NCI-H187 (cell line): ENCODE measurements at places on chromosomes 3 and 15.
A peak's percentile ranks its signal among the peaks of the same experiment; 100 is the strongest.

- no peak for DNase-seq
Observed at GRCh38 chr3:194057570-194058188, 78.3 kb upstream of the HES1 start.

- DNase-seq = no peak
Observed at GRCh38 chr3:47961815-47962606, 54.2 kb downstream of the MAP4 start.

DNA sequence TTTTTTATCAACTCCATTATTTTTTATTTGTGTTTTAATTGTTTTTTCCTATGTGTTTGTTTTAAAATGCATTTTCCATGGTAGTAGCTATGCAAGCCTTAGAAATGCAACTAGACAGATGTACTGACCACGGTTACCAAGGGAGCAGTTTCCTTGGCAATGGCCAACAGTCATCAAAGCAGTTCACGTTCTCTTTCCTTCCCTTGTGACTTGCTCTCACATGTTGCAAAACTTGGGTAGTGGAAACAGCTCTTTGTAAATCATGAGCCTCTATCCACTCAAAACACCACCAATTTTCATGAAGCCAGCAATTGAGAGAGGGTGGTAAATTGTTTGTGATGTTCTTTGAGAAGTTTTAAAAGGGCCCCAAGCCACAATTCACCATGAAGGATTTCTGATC lies 499.4 kb upstream of the MDFIC2 start:
- DNase-seq = no peak

GRCh38 chr3:11651477-11651876 lies 7.8 kb upstream of the VGLL4 start:
- no peak for DNase-seq

- no peak for DNase-seq
Observed at GRCh38 chr3:82114589-82114988, 353.1 kb upstream of the GBE1 start.

DNA sequence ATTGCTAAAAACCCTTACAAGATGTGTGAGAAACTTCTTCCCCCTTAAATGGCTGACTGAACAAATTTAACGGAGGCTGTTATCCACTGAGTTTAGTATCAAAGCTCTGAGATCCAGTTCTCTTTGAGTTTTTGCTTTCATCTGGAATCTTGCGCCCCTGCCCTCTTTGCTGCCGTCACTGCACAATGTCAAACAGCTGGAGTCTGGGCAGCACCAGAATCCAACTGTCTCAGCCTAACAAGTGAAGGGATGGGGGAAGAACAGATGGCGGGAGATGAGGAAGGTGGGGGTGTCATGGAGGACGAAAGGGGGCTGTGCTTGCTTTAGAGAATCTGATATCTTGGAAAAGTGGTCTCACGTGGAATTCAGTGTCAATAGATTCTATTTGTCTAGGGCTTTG lies 7.0 kb upstream of the BOC start:
- no peak for DNase-seq

GRCh38 chr3:58471025-58471887 lies 20.6 kb upstream of the KCTD6 start:
- peak; percentile 3 for DNase-seq

DNA sequence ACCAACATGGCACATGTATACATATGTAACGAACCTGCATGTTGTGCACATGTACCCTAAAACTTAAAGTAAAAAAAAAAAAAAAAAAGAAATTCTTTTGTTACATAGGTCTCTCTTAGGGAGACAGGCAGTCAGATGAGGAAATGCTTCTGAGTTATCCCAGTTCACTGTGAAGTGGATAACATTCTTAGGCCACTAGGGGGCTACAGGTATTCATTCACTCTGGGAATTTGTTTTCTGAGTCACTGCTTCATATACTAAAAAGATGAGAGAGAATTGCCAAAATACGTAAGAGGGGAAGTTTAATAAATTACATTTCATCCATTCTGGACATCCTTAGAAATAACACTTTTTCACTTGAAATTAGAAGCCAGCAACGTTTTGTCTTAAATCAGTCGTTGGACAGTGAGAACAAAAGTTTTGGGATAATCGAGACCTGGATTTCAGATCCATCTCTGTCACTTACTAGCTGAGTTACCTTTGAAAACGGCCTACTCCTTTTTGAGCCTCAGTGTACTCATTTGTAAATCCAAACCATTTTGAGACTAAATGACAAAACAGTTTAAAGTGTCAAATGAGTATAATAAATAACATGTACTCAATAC lies 738.4 kb upstream of the ALCAM start:
- DNase-seq = no peak

- DNase-seq = no peak
Observed at GRCh38 chr3:189395825-189396224, 224.1 kb downstream of the TPRG1 start.

DNA sequence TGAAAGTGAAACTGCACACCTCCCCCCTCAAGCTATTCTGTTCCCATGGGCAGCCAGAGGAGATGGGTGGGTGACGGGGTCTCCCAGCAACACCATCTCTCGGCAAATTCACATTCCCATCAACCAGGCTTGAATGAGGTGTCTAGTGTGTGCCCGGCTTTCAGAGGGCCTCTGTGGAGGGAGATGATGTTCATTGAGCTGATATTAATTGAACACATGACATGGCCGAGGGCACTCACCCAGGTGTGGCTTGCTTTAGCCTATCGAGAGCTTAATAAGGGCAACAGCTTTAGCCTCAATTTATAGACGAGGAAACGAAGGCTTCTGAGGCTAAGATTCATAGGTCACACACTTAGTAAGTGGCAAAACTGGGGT lies 288.0 kb downstream of the UACA start:
- no peak for DNase-seq

- DNase-seq = no peak
Observed at GRCh38 chr3:171782617-171783016, 27.7 kb downstream of the PLD1 start.

- no peak for DNase-seq
Observed at GRCh38 chr3:113177526-113177925, 33.8 kb upstream of the BOC start.

DNA sequence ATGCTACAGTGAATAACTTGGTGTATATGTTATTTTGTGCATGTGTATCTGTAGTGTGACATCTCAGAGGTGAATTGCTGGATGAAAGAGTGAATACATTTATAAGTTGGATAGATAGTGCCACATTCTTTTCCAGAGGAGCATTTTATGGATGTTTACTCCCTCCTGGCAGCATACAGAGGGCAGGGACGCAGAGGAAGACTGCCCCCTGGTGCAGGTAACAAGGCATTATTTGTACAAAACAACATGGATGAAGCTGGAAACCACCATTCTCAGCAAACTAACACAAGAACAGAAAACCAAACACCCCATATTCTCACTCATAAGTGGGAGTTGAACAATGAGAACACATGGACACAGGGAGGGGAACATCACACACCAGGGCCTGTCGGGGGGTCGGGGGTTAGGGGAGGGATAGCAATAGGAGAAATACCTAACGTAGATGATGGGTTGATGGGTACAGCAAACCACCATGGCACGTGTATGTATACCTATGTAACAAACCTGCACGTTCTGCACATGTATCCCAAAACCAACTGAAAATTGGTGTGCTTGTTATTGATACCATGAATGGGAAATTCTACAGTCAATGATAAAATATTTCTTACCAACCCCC lies 57.9 kb upstream of the CTXND1 start:
- DNase-seq = no peak

DNA sequence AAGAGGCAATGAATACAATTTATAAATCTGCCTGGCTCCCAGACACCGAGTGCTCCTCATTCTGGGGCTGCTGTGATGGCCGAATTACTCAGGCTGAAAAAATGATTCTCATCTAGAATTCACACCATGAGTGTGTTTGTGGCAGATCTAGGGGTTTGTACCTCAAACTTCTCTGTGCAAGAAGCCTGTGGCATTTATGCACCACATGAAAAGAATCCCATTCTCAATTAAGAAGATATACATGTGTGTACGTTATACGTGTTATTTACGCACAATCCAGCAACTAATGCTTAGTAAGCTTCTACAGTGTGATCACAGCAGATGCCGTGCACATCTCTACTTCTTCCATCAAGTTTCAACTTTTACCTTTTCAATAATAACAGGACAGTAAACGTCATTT lies 476.8 kb downstream of the SHQ1 start:
- no peak for DNase-seq

DNA sequence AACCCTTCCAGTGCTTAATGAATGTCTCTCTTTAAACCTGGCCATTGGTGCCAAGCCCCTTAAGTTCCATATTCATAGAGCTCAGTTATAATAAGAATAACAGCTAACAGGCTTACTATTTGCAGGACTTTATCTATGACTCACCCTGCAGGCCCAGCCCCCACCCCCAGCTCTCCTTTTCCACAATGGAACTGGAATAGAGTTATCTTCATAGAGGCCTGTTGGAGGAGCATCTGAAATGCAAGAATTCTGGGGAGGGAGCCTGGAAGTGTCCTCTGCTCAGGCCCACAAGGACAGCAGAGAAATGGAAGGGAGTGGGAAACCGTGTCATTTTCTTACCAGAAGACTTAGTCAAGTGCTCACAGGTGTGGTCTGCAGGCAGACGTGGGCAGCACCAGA lies 52.8 kb downstream of the SEMA5B start:
- DNase-seq = no peak

DNA sequence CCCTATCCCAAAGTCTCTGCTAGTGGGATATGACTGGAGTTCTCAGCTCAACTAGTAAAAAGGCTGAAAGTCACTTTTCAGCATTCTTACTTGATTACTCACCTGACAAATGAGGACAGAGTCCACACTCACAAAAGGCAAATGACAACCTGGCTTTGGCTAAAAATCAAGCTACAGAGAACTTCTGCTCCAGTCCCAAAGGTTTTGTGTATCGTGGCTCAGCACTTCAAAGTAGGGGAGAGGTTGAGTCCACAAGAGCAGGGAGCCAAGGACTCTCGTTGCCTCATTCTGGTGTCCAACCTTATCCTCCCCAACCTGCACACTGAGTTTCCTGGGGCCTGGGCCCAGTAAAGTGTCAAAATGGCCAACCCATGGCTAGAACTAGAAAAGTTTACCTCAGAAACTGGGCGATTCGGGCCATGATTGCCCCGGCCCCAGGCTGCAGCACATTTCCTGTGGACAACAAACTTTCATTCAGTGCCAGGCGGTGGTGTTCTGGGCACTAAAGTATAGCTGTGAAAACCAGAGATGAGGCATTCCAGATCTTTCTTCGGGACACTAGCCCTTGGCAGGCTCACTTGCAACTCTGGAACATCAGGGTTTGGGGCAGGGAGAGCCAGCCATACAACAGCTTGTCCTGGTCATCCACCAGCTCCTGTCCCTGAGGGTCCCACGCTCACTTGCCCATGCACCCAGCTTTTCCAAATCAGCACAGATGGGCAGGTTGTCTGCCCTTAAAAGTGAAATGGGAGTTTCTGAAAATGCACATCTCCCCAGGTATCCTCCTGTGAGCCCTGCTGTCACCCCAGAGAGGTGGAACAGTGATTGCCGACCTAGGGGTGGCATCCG lies 3.1 kb downstream of the ACAA1 start:
- no peak for DNase-seq

- no peak for DNase-seq
Observed at GRCh38 chr15:78244893-78245292, 10.5 kb upstream of the ACSBG1 start.

GRCh38 chr15:83565553-83566159 lies 88.3 kb upstream of the ADAMTSL3 start:
- no peak for DNase-seq

DNA sequence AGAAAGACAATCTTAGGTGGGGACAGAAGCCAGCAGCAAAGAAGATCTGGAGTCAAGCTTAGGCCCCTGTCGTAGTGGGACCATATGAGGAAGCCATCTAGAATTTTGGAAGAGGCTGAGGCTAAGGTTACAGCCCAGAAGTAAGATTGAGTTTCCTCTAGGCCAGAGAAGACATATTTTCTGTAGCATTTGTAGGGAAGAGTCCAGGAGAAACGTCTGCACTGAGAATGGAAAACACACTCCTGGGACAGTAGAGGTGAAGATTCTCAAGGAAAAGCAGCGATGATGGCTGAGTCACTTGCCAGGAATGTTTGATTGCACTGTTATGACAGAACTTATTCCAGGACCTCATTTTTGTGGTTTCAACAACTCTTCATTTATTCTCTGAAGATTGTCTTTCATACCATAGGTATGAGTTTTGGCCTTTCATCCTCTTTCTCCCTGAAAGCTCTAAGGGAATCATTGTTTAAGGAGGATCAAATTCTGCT lies 107.2 kb downstream of the GTPBP8 start:
- no peak for DNase-seq

GRCh38 chr3:10366651-10367101 lies 45.8 kb upstream of the SEC13 start:
- no peak for DNase-seq

DNA sequence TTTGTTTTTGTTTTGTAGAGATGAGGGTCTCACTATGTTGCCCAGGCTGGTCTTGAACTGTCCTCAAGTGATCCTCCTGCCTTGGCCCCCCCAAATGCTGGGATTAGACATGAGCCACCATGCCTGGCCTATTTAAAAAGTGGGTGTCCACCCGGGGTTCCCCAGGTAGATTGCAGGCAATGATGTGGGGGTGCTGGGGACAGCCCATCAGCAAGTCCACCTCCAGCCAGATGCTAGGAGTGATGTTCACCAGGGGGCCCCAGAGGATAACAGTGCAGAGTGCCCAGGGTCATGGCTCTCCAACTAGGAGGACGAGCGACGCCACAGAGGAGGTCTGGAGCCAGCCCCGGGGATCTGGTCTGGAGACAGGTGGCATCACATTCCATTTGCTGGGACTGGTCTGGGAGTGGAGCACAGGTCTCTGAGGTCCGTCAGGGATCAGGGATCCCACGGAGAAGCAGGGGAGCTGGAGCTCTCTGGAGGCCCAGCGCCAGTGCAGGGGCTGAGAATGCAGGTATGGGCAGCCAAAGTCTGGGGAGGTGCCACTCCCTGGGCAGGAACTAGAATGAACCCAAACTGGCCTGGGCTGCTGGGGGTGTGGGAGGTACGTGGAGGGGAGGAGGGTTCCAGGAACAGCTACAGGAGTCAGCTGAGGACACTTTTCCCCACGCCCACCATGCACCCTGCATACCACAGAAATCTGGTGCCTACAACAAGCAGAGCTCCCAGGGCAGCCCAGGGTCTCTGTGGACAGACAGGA lies 51.2 kb upstream of the PCSK6 start:
- no peak for DNase-seq

- DNase-seq = no peak
Observed at GRCh38 chr3:47034868-47035489, 55.5 kb downstream of the NBEAL2 start.

GRCh38 chr3:127760791-127761440 lies 61.4 kb downstream of the MGLL start:
- DNase-seq = no peak

GRCh38 chr15:91369823-91370222 lies 269.8 kb downstream of the SV2B start:
- no peak for DNase-seq

- DNase-seq = no peak
Observed at GRCh38 chr3:36833160-36833814, 68.9 kb upstream of the DCLK3 start.

GRCh38 chr3:12253516-12254343 lies 35.1 kb upstream of the PPARG start:
- DNase-seq = no peak

- no peak for DNase-seq
Observed at GRCh38 chr3:190288836-190289235, 33.4 kb downstream of the CLDN1 start.
